HT-29 (cell line): ENCODE measurements at places on chromosomes 6 and 20.
A peak's percentile ranks its signal among the peaks of the same experiment; 100 is the strongest.

DNA sequence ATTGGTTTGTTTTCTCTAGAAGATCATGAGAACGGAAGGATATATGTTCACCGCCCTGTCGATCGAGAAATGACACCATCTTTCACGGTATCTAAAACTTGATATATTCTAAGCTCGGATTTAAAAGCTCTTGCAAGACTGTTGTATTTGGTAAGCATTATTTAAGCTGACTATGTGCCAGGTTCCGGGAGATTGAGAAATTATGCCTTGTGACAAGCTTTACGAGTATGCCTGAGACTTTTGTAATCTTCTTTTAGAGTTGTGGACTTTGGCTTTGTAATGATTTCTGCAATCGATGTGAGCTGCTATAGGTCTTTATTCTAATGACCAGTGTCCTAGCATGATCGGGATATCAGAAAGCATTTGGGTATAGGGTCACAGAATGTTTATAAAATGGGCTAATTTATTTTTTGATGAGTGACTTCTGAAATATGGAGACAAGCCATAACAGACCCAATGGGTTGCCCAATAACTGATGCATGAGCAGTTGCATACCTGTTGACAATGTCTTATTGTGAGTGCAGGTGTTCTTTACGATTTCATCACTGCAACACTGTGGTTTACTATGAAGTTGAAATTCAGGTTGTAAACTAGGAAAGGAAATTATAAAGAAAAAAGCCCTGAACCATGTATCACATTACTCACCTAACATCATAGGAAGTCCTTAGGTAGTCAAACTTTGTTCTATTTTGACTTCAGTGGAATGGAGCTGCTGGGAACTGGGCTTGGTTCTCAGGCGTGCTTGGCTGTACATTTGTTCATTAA, 14.0 kb downstream of the CDH26 start:
- no peak for DNase-seq

GRCh38 chr6:25991785-25992412, 29.3 kb downstream of the TRIM38 start:
- peak; percentile 70 for DNase-seq

GRCh38 chr20:40811660-40812414, 122.8 kb upstream of the MAFB start:
- no peak for DNase-seq

DNA sequence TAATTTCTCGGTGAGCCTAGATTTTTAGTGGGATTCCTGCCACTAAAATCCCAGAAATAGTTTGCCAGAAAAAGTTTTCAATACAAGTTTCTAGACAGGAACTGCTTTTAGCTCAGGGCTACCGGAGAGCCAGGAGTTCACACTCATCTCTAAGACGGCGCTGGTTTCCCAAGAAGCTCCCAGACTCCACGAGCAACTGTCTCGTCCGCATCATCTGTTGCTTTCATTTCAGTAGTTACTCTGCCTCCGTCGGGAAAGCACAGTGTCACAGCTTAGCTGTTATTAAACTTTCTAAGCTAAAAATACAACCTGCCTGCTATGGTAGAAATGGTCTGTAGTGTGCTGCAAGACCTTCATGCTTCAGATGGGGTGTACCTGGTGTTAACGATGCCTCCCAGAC, 197.3 kb upstream of the SNX9 start:
- DNase-seq, result no peak
